ENCODE measurements at places on chromosomes 13 and 19.

GRCh38 chr13:41673640-41674039 lies 216.3 kb downstream of the RGCC start:
- no peak for DNase-seq

DNA sequence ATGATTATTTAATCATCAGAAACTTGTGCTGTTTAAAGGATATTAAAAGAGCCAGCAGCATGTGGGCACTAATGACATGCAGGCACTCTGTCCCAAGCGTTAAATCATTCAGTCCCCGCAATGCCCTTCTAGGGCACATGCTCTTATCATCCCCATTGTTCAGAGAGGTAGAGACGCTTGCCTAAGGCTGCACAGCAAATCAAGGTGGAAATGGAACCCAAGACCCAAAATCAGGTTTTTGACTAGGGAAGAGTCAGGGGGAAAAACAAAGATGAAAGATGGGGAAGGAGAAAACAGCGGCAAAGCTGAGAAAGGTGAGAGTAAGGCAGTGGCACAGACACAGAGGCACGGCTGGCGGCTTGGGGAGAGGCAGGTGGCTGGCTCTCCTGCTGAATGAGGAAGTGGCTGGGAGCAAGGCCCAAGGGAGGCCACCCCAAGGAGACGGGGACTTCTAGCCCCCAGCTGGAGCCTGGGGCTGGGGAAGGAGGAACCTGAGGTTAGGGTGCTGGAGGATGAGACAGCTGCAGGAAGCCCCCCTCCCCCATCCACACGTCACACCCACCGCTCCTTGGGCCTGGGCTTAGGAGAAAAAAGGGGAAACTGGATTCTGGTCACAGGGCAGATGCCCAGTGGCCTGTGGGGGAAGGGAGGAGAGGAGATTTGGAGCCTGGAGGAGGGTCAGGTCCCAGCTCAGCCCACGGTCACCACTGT lies 1.0 kb upstream of the TYROBP start:
- no peak for DNase-seq

DNA sequence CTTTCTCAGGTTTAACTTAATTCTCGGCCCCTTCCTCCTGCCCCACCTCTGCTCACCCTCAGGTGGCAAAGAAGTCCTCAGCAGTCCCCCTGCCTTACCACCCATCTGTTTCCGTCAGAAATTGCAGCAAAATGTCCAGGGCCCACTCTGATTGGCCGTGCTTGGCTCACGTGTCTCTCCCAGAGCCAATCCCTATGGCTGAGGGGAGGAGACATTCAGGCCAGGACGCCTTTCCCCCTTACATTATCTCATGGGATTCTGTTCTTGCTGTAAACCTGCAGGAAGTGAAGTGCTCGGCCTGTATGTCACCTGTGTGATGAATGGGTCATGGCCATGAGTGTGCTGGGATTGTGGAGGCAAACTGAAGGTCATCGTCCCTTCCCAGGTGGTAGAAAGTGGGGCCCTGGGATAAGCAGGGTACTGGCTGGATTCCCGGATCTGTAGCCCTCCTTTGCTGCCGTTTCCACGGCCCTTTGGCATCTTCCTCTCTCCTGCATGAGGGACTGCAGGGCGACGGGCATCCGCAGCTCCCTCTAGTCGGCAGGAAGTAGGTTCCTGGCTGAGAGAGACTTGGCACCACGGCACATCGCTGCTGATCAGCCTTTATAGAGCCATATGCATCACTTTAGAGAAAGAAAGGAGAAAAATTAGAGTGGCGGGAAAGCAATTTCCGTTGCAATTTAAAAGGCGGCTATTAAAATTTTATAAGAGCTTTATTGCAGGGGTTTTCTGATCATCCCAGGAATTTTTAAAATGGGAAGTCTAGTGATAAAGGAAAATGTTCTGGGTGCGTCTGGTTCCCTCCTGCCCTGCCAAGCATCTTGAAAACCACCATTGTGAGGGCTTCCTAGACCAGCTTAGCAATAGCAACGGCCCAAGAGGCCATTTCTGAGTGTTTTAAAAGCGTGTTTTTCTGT lies 118.2 kb downstream of the SIPA1L3 start:
- DNase-seq, result no peak

- no peak for DNase-seq
Observed at GRCh38 chr13:35600137-35600536, 123.6 kb upstream of the MAB21L1 start.

DNA sequence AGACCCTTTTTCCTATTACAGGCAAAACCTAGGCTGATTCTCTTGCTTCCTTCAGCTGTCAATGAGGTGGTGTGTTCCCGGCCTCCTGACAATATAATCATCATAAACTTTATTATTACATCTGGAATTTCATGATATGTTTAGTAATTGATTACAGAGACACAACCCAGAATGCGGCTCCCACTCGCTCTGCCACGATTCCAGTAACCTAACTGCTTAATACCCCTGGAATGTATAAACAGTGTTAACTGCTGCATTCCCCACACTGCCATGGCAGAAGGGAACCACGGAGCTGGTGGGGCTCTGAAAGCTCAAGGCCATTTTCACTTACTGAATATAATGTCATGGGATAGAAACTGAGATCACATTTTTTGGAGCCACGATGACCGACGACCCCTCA lies 17.1 kb downstream of the TSHZ3 start:
- DNase-seq, result no peak

- DNase-seq, result no peak
Observed at GRCh38 chr19:44884566-44884965, 6.5 kb upstream of the TOMM40 start.

- DNase-seq, result no peak
Observed at GRCh38 chr13:106357198-106357597, 178.3 kb downstream of the EFNB2 start.

DNA sequence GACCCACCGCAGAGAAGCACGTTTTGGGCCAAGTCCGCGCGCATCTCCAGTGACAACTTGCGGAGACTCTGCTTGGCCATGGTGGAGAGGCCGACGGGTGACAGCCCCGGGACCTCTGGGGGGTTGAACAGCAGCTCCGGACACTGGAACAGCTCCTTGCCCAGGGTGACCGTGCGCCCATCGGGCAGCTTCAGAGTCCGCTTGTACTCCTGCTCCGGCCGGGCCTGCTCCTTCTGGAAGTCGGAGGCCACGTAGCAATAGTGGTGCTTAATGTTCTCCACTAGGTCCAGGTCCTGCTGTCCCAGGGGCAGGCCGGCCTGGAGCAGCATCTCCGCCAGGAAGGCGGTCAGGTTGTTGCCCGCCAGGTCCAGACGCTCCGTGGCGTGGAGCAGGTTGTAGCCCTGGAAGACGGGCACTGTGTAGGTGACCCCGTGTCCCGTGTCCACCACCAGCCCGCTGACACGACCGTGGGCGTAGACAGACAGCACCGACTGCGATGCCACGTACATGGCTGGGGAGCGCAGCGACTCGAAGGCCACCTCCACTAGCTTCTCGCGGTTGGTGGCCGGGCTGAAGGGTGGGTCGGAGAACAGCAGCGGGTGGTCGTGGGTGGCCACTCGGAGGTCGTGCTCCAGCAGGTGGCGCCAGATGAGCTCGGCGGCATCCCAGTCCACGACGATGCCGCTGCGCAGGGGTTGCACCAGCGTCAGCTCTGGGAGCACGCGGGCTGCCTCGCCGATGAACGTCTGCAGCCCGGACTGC lies 743 bp downstream of the ACTL9 start:
- DNase-seq, result no peak

DNA sequence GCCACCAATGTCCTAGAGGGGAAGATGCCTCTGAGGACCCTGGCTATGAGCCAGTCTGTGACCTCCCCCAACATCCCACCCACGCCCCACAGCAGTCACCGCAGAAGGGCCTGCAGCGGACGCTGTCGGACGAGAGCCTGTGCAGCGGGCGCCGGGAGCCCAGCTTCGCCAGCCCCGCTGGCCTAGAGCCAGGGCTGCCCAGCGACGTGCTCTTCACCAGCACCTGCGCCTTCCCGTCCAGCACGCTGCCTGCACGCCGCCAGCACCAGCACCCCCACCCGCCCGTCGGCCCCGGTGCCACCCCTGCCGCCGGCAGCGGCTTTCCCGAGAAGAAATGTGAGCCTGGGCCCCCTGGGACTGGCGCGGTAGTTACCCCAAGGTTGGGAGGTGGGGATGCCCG lies 30.6 kb downstream of the DPF1 start:
- DNase-seq, result no peak

- no peak for DNase-seq
Observed at GRCh38 chr13:35163674-35164073, 221.6 kb downstream of the NBEA start.

DNA sequence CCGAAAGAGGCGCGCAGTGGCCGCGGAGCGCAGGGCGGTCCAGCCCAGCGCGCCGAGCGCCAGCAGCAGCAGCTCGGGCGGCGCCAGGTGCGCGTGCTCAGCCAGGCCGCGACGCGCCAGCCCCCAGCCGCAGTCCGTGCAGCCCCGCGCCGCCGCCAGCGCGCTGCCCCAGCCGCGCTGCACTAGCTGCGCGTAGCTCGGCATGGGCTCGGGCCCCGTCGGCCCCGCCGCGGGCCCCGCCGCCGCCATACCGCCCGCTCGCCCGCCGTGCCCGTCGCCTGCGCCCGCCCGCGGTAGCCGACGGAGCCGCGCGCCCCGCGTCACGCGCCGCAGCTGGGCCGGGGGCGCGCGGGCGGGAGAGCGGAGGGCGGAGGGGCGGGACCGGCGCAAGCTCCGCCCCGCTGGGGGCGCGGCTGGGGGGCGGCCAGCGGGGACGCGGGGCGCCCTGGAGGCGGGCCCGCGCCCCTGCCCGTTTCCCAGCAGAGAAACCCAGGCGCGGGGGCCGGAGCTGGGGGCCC lies at the start of gene CERS1:
Gene CERS1, minus strand, starts transcription at position 335 of the 518 bp plus-strand sequence. Its CDS starts 86 bp downstream, at position 249.
- no peak for DNase-seq

GRCh38 chr13:113860051-113860664 lies 3.7 kb downstream of the GAS6 start:
- DNase-seq, result no peak

- no peak for DNase-seq
Observed at GRCh38 chr13:99354371-99354951, 47.3 kb upstream of the GPR183 start.

DNA sequence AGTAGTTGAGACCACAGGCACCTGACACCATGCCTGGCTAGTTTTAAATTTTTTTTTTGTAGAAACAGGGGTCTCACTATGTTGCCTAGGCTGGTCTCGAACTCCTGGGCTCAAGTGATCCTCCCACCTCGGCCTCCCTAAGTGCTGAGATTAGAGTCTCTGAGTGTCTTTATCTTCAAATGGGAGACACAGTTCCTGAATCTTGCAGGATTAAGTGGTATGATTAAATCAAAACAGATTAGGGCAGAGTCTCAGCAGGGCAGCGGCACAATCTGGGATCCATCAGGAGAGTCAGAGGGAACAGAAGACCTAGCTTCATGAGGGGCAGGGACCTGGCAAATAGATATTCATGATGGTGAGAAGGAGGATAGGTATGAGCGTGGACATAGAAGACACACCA lies 953 bp downstream of the RLN3 start:
- DNase-seq, result no peak

- DNase-seq, result no peak
Observed at GRCh38 chr19:21110183-21110582, 28.2 kb downstream of the ZNF714 start.

GRCh38 chr19:13098277-13099072 lies 4.2 kb downstream of the LYL1 start:
- DNase-seq, result no peak

GRCh38 chr19:40147693-40148347 lies 43.4 kb upstream of the MAP3K10 start:
- peak; percentile 77 for DNase-seq

- DNase-seq, result no peak
Observed at GRCh38 chr19:40619333-40620160, 18.4 kb downstream of the LTBP4 start.

GRCh38 chr13:48873081-48873480 lies 102.6 kb upstream of the FNDC3A start:
- DNase-seq, result no peak

- DNase-seq, result peak; percentile 52
Observed at GRCh38 chr19:15107061-15108010, at the start of gene SYDE1. TSS of gene SYDE1 (plus strand) at chr19:15107401. CDS start at chr19:15107434, 33 bp downstream.

GRCh38 chr13:59326717-59327116 lies 837.0 kb downstream of the DIAPH3 start:
- no peak for DNase-seq

- no peak for DNase-seq
Observed at GRCh38 chr19:19232261-19232721, 20.5 kb downstream of the NCAN start.

GRCh38 chr13:40613914-40614313 lies 52.5 kb downstream of the FOXO1 start:
- DNase-seq, result no peak

GRCh38 chr19:21046489-21046888 lies 26.0 kb downstream of the ZNF430 start:
- no peak for DNase-seq

DNA sequence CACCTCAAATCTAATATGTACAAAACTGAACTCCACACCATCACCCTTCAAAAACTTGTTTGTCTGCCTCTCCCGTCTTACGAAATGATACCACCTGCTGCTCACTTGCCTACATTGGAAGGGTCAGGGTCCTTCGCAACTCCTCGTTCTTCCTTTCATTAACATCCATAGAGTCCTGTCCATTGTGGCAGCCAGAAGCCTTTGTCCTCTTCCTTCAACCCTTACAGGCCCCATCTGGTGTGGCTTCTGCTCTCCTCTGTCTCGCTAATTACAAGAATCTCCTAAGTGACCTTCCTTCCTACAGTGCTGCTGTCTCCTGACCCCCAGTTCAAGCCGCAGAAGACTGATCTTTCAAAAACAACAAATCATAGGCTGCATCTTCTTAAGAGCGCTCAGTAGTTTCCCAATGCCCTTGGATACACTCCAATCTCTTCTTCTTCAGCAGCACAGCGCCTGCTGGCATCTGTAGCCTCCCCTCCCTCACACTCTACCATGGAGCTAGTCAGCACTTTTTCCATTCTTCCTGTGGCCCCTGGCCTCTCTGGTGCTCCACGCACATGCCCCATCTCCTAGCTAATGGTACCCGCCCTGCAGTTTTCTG lies 382.7 kb downstream of the LIG4 start:
- DNase-seq, result no peak

GRCh38 chr13:23805821-23806220 lies 83.4 kb downstream of the MIPEP start:
- no peak for DNase-seq

- no peak for DNase-seq
Observed at GRCh38 chr13:27789495-27790303, 2.6 kb upstream of the GSX1 start.

DNA sequence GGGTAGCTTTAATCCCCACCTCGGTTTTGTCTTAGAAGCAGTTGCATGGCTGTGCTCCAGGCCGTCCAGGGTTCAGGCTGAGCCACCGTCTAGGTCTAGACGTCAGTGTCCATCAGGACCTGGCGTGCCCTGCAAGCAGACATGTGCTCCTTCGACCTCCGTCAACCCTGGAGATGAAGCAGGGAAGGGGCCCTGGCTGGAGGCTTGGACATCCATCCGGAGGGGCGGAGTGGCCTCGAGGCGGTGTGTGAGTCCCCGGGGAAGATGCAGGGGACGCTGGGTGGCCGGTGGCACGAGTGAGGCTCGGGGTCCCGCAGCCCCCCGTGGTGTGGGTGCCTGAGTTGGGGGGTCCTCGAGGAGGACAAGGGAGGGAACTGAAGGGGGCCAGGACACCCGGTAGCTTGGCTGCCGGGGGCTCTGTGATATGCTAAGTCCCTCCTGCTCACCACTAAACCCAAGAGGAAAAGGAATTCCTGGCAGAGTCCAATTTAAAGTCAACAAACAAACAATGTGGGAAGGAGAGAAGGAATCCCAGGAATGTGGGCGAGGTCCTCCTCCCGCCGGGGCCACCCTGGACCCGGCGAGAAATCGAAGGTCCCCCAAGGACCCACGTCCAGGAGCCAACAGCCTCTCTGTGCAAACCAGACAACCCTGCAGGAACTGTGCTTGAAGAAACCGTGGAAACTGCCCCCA lies 14.9 kb upstream of the PTBP1 start:
- DNase-seq, result no peak
